ENCODE measurements at places on chromosomes 6 and 20.

- no peak for DNase-seq
Measured at GRCh38 chr20:32727683-32728082, 15.6 kb downstream of the COMMD7 start.

GRCh38 chr20:1062334-1063010, 55.9 kb upstream of the PSMF1 start:
- DNase-seq = peak; percentile 43

DNA sequence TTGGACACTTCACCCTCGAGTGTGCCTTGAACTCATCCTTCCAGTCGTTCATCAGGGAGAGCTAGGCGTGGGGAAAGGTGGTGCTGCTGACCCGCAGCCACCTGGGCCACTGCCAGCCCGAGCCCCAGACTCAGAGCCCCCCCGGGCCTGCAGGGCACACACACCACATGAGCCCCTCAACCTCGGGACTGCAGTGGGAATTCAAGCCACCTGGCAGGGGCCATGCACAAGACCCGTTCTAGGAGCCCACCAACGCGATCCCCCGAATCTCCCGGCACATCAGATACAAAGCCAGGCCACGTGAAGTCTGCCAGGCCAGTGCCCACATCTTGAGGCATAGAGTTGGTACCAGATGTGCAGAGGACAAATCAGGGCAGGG, 2.8 kb downstream of the ZNF512B start:
- no peak for DNase-seq

DNA sequence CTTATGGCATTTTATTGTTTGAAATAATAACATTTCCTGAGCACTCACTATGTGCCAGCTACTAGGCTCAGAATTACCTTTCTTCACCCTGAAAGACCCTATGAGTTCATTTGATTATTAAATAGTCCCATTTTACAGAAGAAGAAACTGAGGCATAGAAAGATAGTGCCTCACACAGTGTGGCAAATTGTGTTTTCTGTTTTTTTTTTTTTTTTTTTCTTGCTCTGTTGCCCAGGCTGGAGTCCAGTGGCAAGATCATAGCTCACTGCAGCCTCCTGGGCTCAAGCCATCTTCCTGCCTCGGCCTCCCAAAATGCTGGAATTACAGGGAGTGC, 59.7 kb upstream of the PTPN1 start:
- no peak for DNase-seq

DNA sequence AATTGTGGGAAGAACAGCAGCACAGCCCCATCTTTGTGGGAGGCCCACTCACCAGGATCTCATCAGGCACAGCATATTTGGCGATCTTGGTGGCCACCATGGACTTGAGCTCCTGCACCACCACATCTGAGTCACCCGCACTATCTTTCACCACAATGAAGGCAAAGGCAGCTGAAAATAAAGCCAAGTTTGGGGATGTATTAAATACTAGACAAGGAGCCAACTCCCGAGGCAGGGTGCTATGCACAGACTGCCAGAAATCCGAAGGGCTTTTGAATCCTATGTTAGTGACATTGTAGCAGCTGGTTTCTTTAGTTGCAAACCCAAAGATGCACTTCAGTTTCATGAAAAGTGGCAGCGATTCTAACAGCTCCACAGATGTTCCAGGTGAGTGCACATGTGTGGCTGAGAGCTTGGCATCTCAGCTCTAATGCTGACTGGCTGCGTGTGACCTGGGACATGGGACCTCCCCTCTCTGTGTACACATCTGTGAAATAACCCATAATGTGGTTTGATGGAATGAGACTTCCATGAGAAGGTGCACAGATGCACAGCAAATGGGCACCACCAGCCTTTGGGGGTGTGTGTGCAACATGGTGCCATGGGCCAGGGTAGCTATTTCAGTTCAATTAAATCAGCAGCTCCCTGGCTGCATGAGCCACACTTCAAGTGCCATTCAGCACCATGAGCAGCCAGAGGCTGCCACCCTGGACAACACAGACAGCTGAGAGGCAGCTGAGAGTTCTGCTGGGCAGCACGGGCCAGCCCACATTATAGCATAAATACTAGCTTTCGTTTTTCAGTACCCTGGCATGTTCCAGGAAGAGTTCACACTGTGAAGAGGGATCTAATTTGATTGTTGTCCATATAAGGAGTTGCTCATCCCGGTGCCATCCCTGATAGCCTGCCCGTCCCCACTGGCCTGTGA, 16.9 kb upstream of the APMAP start:
- DNase-seq = no peak

DNA sequence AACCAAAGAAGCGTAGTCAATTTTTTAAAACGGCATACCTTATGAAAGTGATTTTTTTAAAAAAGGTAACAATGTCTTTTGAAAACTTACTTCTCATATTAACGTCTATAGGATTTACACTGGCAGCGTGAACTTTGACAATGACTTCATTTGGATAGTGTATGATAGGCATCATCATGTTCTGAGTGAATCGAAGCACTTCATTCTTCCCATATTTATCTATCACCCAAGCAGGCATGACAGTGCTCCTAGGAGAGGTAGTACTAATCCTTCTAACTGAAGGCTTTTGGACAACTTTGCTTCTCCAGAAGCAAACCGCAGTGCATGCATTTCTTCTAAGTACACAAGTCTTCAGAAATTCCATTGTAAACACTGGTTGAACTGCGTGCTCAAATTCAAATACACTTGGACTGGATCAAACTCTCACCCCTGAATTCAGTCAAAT, 618 bp downstream of the RTN4IP1 start:
- DNase-seq = no peak

DNA sequence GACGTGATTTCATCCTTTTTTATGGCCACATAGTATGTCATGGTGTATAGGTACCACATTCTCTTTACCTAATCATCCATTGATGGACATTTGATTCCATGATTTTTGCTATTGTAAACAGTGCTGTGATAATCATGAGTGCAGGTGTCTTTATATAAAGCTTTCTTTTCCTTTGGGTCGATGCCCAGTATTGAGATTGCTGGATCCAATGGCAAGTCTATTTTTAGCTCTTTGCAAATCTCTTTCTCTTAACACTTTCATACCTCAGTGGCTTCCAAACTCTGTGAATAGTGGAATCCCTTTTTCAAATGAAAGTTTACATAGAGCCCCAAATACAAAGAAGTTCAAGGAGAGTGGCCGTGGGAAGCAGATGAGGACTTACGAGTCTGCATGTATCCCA, 105.8 kb upstream of the SPTLC3 start:
- no peak for DNase-seq

DNA sequence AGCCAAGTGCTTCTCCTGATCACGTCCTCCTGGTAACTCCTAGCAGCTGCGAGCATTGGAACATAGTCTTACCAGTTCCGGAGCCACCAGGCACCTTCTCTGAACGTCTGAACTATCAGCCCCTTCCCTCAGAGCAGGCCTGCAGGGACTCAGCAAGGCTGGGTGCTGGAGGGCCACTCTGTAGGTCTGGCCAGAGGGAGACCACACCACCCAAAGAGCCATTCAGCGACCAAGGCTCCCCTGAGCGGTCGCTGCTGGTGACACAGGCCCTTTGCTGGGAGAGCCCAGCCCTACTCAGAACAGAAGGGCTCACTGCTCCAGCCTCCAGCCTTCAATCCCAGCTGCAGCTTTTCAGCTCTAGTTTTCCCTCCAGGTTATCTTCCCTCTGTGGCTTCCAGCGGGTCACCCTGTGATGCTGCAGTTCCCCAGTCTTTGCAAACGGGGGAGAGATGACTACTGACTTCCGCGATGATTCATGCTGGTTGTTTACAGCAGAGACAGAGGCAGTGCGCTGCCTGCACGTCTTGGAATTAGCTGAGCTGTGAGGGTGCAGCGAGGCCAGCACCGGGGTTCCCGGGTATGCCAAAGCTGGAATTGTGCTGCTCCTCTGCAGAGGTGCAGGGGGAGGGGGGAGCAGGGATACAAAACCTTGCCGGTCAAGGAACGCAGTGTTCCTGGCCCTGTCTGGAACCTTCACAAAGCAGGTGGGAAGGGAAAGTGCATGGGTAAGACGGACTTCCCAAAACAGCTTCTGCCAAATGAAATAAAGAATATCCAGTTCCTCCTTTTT, 161.4 kb downstream of the LY86 start:
- DNase-seq = peak; percentile 69

DNA sequence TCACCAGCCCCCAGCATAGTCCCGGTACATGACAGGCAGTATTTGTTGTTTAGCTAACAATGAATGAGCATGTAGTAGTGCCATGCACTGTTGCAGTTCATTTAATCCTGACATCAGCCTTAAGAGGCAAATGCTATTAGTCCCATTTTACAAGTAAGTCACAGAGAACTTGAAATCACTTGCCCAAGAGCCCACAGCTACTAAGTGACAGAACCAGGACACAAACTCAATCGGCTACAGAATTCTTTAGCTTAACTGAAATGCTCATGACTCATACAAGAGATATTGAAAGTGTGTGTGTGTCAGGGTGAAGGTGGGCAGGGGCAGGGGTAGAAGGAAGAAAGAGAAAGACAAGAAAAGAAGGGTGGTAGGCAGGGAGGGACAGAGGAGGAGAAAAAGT, 52.7 kb downstream of the UNC5CL start:
- no peak for DNase-seq

DNA sequence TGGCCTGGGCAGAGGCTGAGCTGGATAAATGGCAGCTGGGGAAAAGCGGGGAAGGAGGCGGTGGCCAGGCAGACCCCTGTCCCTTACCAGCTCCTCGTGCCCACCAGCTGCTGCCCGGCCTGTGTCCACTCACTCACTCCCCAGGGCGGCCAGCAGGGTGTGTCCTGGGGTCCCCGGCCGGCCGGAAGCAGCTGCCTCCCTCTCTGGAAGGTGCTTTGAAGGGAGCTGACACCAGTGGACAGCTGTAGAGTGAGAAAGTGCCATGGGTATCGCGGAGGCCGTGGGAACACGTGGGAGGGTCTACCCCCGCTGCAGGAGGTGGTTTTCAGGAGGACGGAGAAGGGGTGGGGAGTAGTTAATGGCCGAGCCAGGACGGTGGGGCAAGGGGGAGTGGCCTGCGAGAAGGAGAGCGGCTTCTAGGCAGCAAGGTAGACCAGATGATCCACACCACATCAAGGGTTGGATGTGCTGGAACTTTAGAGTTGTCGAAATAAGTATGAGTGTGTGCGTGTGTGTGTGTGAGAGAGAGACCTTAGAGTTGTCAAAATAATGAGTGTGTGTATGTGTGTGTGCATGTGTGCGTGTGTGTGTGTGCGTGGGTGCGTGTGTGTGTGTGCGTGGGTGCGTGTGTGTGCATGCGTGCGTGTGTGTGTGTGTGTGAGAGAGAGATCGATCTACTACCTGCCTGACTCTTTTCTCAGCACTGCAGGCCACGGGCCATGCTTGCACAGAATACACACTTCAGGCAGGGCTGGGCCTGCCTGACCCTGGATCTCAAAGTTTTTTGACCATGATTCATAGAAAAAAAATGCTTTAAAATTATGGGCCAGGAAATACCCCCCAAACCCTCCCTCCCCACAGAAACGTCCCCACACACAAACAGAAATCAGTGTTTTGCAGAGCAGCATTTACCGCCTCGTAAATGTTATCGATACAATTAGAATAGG, 43.9 kb downstream of the CDH4 start:
- DNase-seq = no peak

GRCh38 chr20:62391165-62392076, 4.5 kb downstream of the RPS21 start:
- no peak for DNase-seq

DNA sequence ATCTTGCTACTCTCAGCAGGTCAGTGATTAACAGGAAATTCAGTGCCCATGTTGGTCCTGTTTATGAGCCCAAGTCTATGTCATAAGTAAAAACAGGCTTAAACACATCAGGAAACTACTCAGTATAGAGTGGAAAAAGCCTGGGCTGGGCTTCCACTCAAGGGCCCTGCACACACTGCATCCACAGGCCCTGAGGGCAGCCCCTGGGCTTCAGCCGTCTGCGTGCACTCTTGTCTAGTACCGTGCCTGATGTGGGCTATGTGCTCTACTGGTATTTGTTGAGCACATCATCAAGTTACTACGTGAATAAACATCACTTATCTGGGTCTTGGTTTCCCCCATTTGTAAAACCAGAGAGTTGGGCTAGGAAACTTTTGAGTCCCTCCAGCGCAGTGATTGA, 135.2 kb downstream of the PACRG start:
- no peak for DNase-seq

- no peak for DNase-seq
Measured at GRCh38 chr20:62377064-62377461, 9.8 kb upstream of the RPS21 start.

DNA sequence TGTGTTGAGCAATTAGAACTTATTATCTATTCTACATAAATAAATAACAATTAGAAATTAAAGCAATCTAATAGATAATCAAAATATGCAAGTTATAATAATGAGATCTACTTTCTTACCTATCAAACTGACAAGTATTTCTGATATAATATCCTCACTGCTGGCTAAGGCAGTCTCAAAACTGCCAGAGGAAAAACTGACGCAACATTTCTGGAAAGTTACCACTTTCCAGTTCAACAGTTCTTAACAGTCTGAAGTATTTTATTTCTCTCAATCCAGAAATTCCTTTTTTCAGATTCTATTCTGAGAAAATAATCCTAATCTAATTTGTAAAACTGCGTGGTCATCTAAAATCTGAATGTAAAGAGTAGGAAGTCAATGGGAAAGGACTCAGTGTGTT, 121.0 kb downstream of the TRDN start:
- DNase-seq = no peak

Measured in renal pelvis (tissue), 12 donors.